ENCODE measurements at places on chromosomes 12 and 14.

GRCh38 chr12:86414201-86414600 lies 158.0 kb upstream of the MGAT4C start:
- DNase-seq: no peak

- no peak for DNase-seq
Observed at GRCh38 chr14:104927901-104928300, 3.2 kb downstream of the PLD4 start.

- DNase-seq: no peak
Observed at GRCh38 chr12:119069147-119069642, 87.9 kb downstream of the SRRM4 start.

DNA sequence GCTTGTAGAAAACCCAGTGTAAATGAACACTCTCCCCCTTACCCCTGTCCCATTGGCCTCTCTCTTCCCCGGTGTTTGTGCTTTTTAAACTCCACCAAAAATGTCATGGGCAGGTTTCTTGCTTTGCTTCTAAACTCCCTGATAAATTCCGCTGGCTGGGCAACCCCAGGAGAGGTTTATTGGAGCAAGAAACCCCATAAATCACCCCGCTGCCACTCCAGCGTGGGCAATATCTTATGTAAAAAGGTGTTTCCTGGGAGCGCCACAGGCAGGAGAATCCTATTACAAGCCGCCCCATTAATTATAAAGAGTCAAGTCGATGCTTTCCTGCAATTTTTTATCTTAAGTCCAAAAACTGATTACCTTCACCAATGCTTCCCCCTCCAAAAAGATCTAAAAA lies 22.8 kb downstream of the LHX5 start:
- no peak for DNase-seq

DNA sequence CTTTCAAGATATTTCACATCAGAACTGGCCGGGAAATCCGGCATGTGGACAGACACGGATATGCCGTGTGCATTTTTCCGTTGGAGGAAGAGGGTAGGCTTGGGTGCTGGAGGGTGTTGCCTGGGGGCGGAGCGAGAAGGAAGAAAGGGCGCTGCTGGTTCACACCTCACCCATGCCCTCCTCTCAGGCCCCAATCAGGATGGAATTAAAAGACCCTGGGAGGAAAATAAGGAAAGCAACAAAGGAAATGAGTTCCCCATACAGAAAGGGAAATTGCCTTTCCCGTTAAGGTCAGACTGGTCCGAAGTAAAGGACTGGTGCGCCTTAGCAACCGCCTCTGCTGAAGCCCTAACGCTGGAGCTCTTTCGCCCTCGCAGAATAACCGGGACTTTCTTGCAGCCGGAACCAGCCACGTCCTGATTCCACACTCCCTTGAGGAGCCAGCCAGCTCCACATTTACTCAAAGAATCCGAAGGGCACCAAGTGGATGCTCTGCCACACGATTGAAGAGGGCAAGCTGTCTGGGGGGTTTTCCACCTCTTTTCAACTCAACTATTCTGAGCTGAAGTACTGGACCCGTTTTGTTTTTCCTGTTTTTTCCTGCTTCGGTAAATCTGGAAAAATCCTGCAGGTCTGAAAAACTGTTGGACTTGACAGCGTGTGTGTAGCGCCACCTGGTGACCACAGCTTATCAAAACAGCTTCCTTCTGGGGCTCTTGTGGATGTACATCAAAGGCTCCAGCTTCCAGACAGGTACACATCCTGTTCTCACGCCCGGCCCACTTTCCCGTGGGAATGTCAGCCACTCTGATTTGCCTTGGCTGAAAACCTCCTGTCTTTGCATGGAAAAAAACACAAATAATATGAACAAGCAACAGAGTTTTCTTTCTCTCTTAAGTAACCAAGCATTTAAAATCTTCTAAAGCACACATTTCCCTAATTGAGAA lies 37.6 kb upstream of the BCL2L14 start:
- DNase-seq: peak; percentile 49

GRCh38 chr12:128276471-128276870 lies 9.5 kb downstream of the TMEM132C start:
- no peak for DNase-seq

DNA sequence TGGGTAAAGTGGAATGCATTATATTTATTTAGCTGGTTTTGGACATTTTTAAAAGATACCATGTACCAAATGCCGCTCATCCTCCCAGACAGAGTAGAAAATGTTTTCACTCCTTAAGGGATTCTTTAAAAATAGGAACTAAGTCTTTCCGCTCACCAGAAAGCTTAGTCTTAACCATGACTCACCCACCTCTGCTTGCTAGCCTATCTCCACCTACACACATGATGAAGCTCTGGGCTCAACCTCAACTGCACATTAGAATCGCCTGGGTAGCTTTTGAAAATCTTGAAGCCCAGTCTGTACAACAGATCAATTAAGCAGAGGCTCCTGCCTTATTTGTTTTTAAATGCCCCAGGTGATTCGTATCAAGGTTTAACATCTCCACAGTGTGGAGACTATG lies 260.5 kb downstream of the NEDD1 start:
- DNase-seq: no peak

DNA sequence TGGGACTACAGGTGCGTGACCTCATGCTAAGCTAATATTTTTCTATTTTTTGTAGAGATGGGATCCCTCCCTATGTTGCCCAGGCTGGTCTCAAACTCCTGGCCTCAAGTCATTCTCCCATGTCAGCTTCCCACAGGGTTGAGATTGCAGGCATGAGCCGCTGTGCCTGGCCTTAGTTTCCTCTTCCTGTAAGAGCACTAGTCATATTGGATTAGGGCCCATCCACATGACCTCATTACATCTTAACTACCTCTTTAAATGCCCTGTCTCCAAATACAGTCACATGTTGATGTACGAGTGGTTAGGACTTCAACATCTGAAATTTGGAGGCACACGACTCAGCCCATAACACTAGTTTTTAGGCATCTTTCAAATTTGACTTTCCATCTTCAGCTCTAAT lies 72.2 kb upstream of the RASSF3 start:
- DNase-seq: no peak

DNA sequence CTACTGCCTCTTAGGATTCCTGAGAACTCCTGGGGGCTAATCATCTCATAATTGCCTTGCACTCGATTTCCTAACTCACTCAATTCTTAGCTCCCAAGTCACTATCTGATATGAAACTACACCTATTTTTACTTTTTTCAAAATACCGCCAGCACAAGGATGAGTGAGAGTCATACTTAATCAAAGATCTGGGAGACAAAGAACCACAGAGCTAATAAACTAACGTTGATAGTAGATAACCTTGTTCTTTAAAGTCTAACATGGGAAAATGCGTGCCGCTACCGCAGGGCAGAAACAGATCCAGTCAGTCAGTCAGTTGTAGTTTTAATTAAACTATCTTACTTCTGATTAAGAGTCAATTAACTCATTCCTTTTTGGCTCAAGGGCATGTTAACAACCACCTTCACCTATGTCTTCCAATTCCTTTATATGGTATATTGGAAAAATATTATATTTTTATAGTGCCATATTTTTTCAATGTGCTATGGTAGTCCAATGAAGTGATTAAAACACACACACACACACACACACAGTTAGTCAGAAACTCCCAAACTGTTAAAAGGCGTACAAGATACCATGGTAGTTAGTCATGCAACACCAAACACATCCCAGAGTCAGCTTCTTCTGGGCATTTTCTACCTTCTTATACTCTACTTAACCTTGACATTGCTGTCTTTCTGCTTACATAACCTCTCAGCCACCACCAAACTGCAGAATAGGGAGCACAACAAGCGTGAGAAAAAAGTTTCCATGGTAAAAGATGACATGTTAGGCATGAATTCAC lies 114.0 kb downstream of the KLHL28 start:
- DNase-seq: no peak

DNA sequence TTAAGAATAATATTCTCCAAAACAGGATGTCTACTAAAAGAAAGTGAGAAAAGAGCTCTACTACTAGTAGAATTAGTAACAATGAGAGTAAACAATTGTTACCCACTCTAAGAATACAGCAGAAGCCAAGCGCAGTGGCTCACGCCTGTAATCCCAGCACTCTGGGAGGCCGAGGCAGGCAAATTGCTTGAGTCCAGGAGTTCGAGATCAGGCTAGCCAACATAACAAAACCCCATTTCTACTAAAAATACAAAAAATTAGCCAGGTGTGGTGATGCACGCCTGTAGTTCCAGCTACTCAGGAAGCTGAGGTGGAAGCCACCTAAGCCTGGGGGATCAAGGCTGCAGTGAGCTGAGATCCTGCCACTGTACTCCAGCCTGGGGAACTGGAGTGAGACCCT lies 4.7 kb downstream of the DNAJC14 start:
- DNase-seq: no peak

DNA sequence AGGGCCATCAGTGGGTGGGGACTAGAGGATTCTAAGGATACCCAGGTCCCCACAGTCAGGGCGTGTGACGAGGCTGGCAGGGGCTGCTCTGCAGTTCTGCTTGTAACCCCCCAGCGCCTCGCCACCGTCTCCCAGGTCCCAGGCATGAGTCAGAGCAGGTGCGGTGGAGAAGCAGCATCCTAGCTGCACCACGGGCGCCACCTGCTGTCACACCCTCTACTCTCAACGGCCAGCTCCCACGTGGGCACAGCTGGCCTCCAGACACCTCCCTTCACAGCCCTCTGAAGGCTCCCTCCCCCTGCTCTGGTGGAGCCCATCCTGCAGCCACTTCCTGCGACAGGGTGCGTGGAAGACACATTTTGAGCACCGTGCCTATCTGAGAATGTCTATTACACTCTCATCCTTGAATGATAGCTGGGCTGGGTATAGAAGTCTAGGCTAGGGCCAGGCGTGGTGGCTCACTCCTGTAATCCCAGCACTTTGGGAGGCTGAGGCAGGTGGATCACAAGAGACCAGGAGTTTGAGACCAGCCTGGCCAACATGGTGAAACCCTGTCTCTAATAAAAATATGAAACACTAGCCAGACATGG lies 6.9 kb upstream of the NUDT14 start:
- no peak for DNase-seq

- no peak for DNase-seq
Observed at GRCh38 chr14:91415794-91416743, 1.6 kb downstream of the CCDC88C start.

DNA sequence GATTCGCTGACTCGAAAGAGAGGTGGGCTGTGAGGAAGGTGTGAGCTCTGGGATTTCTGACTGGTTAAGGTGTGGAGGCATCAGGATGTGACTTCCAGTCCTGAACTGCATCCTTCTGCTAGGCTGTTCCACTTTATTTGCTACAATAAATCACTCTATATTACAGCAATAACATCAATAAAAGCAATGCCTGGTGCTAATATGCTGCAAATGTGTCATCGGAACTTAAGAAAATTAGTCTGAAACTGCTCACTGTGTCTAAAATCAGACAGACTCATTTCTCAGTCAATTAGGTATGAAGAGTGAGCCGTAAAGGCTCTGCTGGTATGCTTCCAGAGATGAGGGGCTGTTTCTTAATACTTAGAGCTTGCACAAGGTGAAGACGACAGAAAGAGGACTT lies 126.6 kb downstream of the HELB start:
- no peak for DNase-seq

DNA sequence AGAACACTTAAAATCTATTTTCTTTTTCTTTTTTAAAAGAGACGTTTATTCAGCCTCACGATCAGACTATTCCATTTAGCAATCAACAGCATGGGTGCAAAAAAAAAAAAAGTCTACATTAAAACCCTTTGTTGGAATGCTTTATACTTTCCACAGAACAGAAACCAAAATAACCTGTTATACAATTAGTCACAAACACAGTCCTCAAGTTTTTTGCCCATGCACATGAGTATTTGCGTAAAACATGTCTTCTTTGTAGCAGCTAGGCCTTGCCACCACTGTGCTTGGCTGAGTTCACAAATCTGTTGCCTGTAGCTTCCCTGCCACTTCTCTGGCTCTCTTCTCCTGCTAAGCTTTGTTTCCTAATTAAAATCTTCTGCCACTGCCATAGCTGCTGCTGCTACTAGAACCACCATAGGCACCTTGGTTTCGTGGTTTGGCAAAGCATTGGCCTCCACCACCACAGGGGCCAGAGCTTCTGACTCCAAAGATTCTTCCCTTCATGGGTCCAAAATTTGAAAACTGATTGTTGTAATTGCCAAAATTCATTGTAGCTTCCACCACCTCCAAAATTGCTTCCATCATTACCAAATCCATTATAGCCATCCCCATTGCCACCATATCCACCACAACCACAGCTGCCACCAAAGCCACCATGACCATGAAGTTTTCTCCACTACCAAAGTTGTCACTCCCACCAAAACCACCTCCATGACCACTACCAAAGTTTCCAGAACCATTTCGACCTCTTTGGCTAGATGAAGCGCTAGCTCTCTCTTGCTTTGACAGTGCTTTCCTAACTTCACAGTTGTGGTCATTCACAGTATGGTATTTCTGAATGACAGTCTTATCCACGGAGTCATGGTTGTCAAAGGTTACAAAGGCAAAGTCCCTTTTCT lies 38.1 kb downstream of the KLRG1 start:
- peak; percentile 19 for DNase-seq

- DNase-seq: no peak
Observed at GRCh38 chr12:68572661-68573060, 38.0 kb upstream of the RAP1B start.

DNA sequence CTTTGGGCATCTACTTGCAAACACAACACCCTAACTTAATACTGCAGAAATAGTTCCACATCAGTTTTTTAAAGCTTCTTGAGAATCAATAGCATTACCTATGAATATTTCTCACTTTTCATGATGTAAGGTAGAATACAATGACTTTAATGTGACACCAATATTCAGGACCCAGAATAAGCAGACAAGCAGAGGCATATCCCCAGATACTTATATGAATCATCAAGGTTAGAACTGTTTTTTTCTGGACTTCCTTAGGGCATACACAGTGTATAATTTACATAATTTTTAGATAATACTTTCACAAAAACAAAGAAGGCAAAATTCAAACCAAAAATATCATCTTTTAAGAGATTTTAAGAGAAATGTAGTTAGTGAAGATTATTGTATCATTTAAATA lies 885.8 kb downstream of the FSCB start:
- no peak for DNase-seq

GRCh38 chr14:20512177-20512905 lies 7.0 kb downstream of the RNASE10 start:
- no peak for DNase-seq

GRCh38 chr12:95784286-95784685 lies 6.3 kb downstream of the NTN4 start:
- DNase-seq: no peak

GRCh38 chr14:65915125-65915524 lies 502.6 kb downstream of the FUT8 start:
- no peak for DNase-seq

- DNase-seq: no peak
Observed at GRCh38 chr12:63838411-63838810, 6.1 kb upstream of the SRGAP1 start.

DNA sequence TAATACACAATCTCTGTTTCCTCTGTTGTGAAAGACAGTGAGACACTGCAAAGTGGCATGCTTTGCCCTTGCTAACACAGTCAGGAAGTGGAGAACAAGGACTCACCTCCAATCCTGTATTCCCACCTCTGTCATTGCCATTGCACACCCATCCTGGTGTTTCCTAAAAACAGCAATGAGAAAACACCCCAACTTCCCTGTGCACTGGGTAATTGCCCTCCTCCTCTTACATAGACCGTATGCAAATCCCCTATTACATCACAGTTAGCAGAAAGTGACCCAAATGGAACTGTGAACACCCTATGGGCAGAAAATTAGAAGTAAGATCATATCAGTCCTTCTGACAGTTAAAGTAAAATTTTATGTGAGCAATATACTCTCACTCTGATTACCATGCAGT lies 355.5 kb downstream of the BCL11B start:
- no peak for DNase-seq

GRCh38 chr12:114166362-114166761 lies 200.2 kb upstream of the RBM19 start:
- DNase-seq: no peak

GRCh38 chr12:63416788-63417187 lies 251.5 kb downstream of the DPY19L2 start:
- no peak for DNase-seq
